ENCODE measurements at places on chromosomes 12 and 14.

DNA sequence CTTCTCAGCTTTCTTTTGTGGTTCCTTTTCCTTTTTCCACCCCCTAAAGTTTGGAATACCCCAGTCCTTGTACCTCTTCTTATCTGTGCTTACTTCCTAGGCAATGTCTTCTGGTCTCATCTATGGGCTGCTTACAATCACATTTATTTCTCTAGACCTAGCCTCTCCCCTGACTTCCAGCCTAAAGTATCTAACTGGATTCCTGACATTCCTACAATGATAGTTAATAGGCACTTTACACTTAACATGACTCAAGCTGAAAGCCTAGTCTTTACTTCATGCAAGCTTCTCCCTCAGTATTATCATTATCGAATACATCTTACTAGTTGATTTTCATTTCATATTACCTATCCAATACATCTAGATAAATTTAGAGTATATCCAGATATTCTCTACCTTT is 21.2 kb downstream of the CLECL1 start:
- H3K27ac ChIP-seq = no peak overlapping the region
- no peaks in the 10 kb centered on the region for H3K4me1 ChIP-seq
- H3K4me3 ChIP-seq = no peak overlapping the region
- no peaks in the 10 kb centered on the region for H3K36me3 ChIP-seq
- H3K27me3 ChIP-seq = no peaks in the 10 kb centered on the region
- DNase-seq = no peak

GRCh38 chr12:93195511-93195910 is 182.2 kb upstream of the NUDT4 start:
- DNase-seq = no peak
- no peak overlapping the region for H3K27ac ChIP-seq
- H3K36me3 ChIP-seq = no peaks in the 10 kb centered on the region
- H3K4me1 ChIP-seq = no peaks in the 10 kb centered on the region
- H3K4me3 ChIP-seq = no peak overlapping the region

- peaks cover 6% of the 10 kb centered on the region for H3K4me1 ChIP-seq
- no peak overlapping the region for H3K27ac ChIP-seq
- H3K36me3 ChIP-seq = no peaks in the 10 kb centered on the region
Observed at GRCh38 chr12:50006280-50006679, 19.0 kb downstream of the RACGAP1 start.

- no peak overlapping the region for H3K27ac ChIP-seq
- no peak for DNase-seq
- H3K27me3 ChIP-seq = no peaks in the 10 kb centered on the region
- H3K4me3 ChIP-seq = peak overlapping the region; percentile 93
- H3K36me3 ChIP-seq = no peaks in the 10 kb centered on the region
Observed at GRCh38 chr14:100303925-100304324, 2.3 kb downstream of the SLC25A29 start.

DNA sequence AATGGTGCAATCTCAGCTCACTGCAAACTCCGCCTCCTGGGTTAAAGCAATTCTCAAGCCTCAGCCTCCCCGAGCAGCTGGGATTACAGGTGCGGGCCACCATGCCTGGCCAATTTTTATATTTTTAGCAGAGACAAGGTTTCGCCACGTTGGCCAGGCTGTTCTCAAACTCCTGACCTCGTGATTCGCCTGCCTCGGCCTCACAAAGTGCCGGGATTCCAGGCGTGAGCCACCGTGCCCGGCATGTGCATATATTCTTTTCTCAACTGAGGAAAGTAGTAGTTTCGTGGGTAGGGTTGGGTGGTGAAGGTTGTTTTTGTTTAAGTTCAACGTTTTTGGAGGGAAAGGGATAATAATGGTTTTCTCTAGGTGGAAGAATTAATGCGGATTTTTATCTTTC is 94.2 kb upstream of the CEP83 start:
- H3K4me3 ChIP-seq = no peak overlapping the region
- no peaks in the 10 kb centered on the region for H3K27me3 ChIP-seq
- no peak for DNase-seq
- H3K27ac ChIP-seq = no peak overlapping the region

GRCh38 chr14:81303258-81303935 is 82.6 kb upstream of the GTF2A1 start:
- H3K27me3 ChIP-seq = no peaks in the 10 kb centered on the region
- H3K36me3 ChIP-seq = no peaks in the 10 kb centered on the region
- peaks cover 5% of the 10 kb centered on the region for H3K4me1 ChIP-seq
- H3K4me3 ChIP-seq = no peak overlapping the region
- H3K27ac ChIP-seq = no peak overlapping the region

DNA sequence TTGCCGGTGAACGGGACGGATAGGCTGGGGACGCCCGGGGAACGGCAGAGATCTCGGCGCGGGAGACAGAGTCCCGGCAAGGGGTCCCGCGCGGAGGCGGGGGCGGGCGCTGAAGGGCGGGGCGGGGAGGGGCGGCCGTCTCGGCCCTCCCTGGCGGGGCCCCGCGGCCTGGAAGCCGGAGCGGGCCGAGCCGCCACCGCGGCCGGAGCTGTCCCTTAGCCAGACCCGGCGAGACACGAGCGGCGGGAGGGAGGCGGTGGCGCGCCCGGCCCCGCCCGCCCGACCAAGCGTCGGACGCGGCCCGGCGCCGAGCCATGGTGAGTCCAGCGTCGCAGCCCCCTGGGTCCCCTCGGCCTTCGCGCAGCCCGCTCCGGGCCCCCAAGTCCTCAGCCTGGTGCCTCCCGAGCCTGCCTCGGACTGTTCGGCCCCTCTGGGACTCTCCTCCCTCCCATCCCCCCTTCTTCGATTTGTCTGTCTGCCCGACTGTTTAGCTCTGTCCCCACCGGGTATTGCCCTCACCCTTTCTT is at the start of gene ARHGEF40:
Gene ARHGEF40, plus strand, starts transcription at position 222 of the 527 bp plus-strand sequence. Its CDS starts 93 bp downstream, at position 315.
- H3K4me1 ChIP-seq = peaks cover 26% of the 10 kb centered on the region
- no peaks in the 10 kb centered on the region for H3K36me3 ChIP-seq
- H3K27ac ChIP-seq = peak within 1 kb of the TSS; percentile 65
- peak within 1 kb of the TSS; percentile 70 for H3K4me3 ChIP-seq

GRCh38 chr12:49903700-49904423 is at the start of gene FAIM2:
FAIM2 (minus strand) TSS chr12:49903900; CDS start chr12:49903792, 108 bp downstream.
- peak within 1 kb of the TSS; percentile 40 for H3K4me3 ChIP-seq
- H3K27ac ChIP-seq = peak within 1 kb of the TSS; percentile 11
- H3K4me1 ChIP-seq = no peaks in the 10 kb centered on the region
- DNase-seq = peak; percentile 77
- no peaks in the 10 kb centered on the region for H3K36me3 ChIP-seq
- H3K27me3 ChIP-seq = peaks cover 12% of the 10 kb centered on the region

DNA sequence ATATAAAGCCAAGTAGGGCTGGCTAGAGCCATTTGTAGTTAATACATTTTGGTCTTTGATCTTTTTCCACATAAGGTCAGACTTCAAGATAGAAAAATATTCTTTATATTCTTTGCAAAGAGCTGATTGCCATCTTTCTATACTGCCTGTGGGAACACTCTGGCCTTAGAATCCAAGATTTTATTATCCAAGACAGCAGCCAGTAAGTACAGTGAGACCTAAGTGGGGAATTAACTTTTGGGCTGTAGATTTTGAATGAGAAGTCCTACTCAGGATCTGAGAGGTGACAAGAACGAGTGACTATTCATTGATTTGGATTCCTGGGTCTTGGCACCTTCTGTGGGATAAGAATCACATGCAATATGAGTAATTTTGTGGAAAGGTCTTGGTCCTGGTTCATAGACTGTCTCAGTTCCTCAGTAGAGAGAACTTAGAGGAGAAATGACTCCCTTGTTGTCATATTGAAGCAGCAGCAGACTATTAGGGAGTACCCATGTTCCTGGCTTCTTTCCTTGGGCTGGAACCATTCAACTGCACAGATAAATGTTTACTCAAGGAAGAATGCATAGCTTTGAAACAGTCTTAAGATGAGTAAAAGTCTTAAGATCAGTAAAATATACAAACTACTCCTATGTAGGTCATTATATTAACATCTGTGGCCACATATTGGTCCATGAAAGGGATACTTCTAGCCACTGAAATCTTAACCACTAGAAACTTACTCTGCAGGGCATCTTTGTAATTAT is 353.8 kb downstream of the RAD51B start:
- no peak overlapping the region for H3K27ac ChIP-seq
- H3K36me3 ChIP-seq = no peaks in the 10 kb centered on the region
- H3K4me1 ChIP-seq = peaks cover 7% of the 10 kb centered on the region
- H3K27me3 ChIP-seq = no peaks in the 10 kb centered on the region
- no peak overlapping the region for H3K4me3 ChIP-seq

GRCh38 chr12:111467092-111467856 is 61.6 kb downstream of the SH2B3 start:
- peaks cover 52% of the 10 kb centered on the region for H3K36me3 ChIP-seq
- H3K27ac ChIP-seq = no peak overlapping the region
- no peaks in the 10 kb centered on the region for H3K27me3 ChIP-seq
- H3K4me3 ChIP-seq = no peak overlapping the region
- no peaks in the 10 kb centered on the region for H3K4me1 ChIP-seq

- no peaks in the 10 kb centered on the region for H3K4me1 ChIP-seq
- H3K36me3 ChIP-seq = no peaks in the 10 kb centered on the region
Observed at GRCh38 chr14:69987406-69988121, 108.3 kb downstream of the SMOC1 start.

DNA sequence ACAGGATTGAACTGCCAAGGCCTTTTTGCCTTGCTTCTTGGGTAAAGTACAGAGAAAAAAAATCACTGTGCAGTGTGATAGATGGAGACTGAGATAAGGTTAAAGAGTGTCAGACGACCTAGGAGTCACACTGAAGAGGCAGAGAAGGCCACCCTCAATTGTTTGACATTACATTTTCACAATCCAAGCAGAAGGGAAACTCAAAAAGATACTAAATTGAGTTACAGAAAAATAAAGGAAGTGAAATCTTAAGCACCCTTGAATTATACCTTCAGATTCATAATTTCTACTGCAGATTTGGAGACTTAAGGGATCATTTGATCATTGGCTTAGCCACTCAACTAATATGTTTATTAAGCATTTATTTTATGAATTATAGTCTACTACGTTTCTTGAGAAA is 97.1 kb downstream of the MYF5 start:
- no peaks in the 10 kb centered on the region for H3K36me3 ChIP-seq
- H3K4me1 ChIP-seq = no peaks in the 10 kb centered on the region
- no peaks in the 10 kb centered on the region for H3K27me3 ChIP-seq

DNA sequence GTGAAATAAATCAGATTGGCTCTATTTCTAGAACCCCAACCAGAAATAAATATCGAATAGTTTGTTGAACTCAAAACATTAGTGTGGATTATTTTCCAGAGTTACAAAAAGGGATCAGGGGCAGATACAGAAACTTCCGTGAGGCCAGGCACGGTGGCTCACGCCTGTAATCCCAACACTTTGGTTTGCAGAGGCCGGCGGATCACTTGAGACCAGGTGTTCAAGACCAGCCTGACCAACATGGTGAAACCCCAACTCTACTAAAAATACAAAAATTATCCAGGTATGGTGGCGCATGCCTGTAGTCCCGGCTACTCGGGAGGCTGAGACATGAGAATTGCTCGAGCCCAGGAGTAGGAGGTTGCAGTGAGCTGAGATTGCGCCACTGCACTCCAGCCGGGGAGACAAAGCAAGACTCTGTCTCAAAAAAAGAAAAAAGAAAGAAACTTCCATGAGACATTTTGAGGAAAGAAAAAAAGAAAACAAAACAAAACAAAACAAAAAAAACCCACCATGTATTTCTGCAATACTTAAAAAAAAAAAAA is 2.1 kb downstream of the FBXO21 start:
- no peaks in the 10 kb centered on the region for H3K27me3 ChIP-seq
- DNase-seq = no peak
- H3K27ac ChIP-seq = no peak overlapping the region

GRCh38 chr12:127268706-127269425 is 998.1 kb upstream of the TMEM132C start:
- no peaks in the 10 kb centered on the region for H3K27me3 ChIP-seq
- H3K36me3 ChIP-seq = no peaks in the 10 kb centered on the region
- H3K27ac ChIP-seq = no peak overlapping the region
- H3K4me1 ChIP-seq = no peaks in the 10 kb centered on the region

- no peak overlapping the region for H3K27ac ChIP-seq
- H3K27me3 ChIP-seq = no peaks in the 10 kb centered on the region
- DNase-seq = no peak
- no peaks in the 10 kb centered on the region for H3K36me3 ChIP-seq
Observed at GRCh38 chr12:70839544-70839943, 81.0 kb downstream of the PTPRR start.

DNA sequence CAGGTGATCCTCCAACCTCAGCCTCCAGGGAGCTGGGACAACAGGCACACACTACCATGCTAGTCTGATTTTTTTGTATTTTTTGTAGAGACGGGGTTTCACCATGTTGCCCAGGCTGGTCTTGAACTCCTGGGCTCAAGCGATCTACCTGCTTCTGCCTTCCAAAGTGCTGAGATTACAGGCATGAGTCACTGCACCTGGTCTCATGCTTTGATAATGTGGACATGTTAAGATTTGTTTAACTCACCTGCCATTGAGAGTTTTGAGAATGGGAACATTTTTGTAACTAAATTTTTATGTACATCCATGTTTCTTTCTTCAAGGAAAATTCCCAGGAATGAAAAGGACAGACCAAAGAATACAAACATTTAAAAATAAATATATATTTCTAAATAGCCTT is 121.2 kb downstream of the MIPOL1 start:
- no peak for DNase-seq
- H3K27ac ChIP-seq = no peak overlapping the region
- H3K36me3 ChIP-seq = no peaks in the 10 kb centered on the region

DNA sequence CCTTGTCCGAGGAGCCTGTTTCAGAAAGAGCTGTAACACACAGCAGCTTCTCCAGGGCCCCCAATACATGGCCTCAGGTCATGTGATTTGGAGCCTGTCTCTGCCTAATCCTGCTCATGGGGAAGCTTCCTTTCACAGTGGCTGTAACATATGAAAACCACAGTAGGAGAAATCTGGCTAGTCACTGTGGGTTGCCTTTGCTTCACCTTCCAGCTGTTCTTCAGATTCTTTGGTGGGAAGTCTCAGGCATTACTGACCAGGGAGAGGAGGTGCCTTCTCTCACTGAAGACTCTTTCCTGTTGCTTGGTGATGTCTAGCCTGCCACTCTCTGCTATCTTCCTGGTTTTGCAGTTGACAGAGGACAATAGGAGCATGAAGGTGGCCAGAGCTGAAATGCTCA is 350.6 kb downstream of the DPF3 start:
- H3K36me3 ChIP-seq = no peaks in the 10 kb centered on the region
- H3K4me3 ChIP-seq = no peak overlapping the region
- DNase-seq = no peak
- H3K27me3 ChIP-seq = no peaks in the 10 kb centered on the region
- no peaks in the 10 kb centered on the region for H3K4me1 ChIP-seq
- H3K27ac ChIP-seq = no peak overlapping the region

DNA sequence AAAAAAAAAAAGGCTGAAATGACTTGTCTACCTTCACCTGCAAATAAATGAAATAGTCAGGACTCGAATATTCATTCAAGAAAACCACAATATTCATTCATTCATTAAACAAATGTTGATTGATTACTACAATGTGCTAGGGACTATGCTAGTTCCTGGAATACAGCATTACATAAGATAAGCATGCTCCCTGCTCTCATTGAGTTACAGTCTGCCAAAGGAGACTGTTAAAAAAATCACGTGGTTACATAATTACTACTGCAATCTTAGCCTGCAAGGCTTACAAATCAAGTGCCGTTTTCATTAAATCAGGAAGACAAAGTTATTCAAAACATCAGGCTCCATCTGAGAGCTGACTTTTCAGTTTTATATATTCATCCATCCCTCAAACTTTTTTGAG is 70.4 kb upstream of the RIC8B start:
- H3K27me3 ChIP-seq = no peaks in the 10 kb centered on the region
- no peak overlapping the region for H3K27ac ChIP-seq
- DNase-seq = no peak
- H3K4me1 ChIP-seq = no peaks in the 10 kb centered on the region
- H3K36me3 ChIP-seq = no peaks in the 10 kb centered on the region

Measured in upper lobe of right lung (tissue), 1 donor.